ENCODE measurements at places on chromosomes 3 and 15.

- peak; percentile 93 for DNase-seq
Measured at GRCh38 chr15:57198654-57199291, 177.5 kb upstream of the CGNL1 start.

DNA sequence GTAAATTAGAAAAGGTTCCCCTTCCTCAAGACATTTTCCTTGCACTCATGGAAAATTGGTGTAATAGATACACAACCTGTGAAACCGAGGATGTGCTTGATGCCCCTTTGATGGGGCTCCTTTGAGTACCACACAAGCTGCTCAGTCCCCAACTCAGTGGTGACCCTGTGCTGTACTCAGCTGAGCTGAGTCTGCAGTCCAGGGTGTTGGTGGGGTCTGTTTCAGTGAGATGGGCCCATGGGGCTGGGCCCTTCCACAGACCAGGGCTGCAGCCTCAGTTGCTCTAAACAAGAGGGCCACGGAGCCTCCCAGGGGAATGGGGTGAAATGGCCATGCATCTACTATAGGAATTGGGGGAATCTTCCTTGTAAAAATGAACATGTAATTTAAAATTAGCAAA lies 39.3 kb downstream of the KY start:
- no peak for DNase-seq

DNA sequence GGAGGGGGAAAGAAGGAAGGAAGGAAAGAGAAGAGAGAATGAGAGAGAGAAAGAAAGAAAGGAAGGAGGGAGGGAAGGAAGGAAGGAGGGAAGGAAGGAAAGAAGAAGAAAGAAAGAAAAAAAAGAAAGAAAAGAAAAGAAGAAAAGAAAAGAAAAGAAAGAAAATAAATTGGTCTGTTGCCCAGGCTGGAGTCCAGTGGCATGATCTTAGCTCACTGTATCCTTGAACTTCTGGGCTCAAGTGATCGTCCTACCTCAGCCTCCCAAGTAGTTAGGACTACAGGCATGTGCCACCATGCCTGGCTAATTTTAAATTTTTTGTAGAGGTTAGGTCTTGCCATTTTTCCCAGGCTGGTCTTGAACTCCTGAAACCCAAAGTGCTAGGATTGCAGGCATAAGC lies 11.6 kb upstream of the RNF7 start:
- no peak for DNase-seq

- no peak for DNase-seq
Measured at GRCh38 chr3:162729686-162730085, 1233.1 kb downstream of the OTOL1 start.

DNA sequence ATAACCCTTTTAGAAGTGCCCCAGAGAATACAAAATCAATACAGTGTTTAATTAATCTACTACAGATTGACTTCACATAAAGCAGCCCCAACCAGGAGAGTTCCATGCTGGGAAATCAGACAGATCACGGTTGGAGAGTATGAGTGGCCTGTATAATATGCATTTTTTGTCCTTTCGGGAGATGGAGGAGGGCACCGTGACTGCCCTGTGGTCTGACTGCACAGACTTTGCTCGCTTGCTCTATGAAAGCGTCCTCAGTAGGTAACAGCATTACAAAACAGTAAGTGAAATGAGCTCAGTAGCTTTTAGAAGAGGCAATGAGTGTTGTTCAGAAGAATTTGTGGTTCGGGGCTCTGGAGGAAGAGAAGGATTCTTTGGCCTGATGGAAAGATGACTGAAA lies 34.2 kb upstream of the SKIL start:
- DNase-seq = no peak

DNA sequence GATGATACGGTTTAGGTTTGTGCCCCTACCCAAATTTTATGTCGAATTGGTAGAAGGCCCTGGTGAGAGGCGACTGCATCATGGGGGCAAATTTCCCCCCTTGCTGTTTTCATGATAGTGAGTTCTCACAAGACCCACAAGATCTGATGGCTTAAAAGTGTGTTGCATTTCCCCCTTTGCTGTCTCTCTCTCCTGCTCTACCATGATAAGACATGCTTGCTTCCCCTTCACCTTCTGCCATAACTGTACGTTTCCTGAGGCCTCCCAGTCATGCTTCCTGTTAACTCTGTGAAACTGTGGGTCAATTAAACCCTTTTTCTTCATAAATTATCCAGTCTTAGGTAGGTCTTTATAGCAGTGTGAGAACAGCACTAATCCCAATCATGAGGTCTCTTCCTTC lies 381.2 kb downstream of the RSL24D1 start:
- DNase-seq = no peak

- DNase-seq = no peak
Measured at GRCh38 chr15:65077981-65078352, 1.4 kb downstream of the KBTBD13 start.

DNA sequence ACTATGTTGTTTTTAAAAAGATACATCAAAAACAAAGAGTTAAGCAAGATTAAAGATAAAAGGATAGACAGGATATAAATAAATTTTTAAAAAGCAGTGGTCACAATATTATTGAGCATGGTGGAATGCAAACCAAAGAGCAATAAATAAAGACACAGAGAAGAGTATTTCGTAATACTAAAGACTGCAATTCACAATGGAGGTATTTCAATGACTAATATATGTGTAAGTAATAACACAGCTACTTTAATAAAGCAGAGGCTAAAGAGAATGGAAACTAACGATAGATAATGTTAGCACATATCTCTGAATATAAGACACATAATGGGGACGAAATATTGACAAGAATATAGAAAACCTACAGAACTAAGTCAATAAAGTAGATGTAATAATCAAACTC lies 219.6 kb downstream of the WDR72 start:
- no peak for DNase-seq

- DNase-seq = no peak
Measured at GRCh38 chr15:64443747-64444621, 16.4 kb upstream of the ZNF609 start.

GRCh38 chr3:156682501-156682900 lies 8.1 kb downstream of the TIPARP start:
- DNase-seq = no peak

DNA sequence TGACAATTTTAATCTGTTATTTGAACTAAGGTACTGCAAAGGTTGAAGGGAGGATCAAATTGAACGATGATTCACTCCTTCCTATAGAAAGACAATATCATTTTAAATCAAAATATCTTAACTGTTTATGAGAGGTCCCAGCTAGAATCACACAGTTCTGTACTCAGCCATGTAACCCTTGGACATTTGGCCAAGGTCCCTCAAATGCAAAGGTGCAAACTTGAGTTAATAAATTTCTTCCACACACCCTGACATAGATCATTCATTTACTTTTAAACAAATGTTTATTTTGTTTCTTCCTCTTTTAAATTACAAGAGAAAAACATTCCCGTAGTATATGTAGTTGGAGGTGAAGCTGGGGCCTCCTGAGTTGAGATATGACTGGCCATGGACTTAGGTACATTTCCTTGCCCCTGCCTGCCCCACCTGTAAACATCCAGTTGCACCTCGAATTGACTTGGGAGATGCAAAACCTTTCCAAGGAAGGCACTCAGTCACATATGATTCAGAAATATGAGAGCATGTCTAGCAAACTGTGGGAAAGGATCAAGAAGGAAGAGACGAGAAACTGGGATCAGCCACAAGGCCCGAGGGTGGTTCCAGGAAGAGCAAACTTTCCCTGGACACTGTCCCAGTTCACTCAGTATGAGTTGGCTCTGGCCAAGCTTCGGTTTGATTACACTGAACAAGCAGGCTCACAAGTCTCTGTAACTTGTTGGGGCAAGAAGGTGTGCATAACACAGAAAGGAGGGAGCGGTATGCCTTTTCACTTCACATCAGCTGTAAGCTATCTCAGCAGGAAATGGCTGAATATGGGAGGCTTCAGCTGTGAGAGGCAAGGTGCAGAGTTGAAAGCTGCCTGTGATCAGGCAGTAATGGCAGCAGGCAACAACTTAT lies 6.7 kb downstream of the TNFSF10 start:
- DNase-seq = no peak

DNA sequence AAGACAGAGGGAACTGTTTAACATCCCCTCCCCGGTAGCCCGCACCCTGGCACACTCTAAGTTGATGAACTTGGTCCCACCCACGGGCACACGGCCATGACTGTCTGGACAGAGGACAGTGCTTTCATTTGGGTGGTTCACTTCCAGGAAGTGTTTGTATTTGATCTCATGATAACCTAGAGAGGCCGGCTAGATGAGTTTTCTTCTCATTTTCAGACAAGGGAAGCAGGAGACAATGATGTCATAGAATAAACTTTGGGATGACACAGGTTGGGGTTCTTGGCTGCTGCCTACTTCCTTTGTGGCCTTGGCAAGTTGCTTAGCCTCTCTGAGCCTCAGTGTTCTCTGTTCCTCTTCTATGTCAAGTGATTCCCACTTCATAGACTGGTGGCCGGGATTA lies 16.1 kb upstream of the LYSMD4 start:
- DNase-seq = no peak

DNA sequence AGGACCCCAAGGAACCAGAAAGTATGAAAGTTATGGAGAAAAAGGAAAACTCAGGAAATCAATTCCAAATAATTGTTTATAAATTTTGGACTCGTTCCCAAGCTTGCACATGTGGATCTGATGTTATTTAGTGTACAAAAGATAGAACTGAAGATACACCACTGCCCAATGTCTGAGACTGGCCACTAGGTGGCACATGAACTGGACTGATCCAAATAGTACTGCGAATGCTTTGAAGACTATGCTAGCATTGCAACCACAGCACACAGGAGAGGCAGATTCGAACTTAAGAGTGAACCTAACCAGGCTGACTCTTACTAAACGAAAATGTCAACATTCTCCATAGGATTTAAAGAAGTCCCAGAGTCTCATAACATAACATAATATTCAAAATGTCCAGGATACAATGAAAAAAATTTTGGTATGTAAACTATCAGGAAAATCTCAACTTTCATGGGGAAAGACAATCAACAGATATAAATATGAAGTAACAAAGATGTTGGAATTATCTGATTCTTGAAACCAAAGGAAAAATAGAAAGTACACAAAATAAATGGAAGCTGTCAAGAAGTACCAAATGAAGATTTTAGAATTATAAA lies 596.7 kb downstream of the FGF12 start:
- DNase-seq = peak; percentile 58

GRCh38 chr15:98983334-98983733 lies 24.3 kb downstream of the PGPEP1L start:
- peak; percentile 24 for DNase-seq

- DNase-seq = no peak
Measured at GRCh38 chr3:195443391-195443989, 670 bp upstream of the ACAP2 start.

DNA sequence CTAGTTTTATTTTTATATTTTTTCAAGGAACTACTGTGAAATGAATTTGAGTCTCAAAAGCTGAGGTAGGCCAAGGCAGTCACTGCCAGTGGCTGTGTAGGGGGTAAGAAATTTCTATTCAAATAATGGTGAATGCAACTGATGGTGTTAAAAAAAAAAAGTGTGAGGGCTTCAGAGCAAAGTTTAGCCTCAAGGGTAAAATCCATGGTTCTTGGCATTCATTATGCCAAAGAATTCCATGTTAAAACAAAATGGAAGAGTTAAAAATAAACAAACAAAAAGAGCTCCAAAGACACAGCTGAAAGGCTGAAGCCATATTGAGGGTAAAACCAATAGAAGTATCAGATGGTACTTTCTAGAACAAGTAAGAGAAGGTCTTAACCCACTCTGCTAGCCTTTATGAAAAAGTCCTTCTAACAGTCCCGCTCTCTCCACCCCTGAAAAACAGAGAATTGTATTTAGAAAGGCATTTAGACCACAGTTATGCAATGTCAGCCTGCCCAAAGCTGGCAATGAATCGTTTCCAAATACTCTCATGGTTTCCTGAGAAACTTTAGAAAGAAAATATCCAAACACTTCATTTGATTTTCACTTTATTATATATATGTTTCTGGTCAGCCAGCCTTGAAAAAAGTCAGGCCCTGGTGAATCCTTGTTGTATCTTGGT lies 158.4 kb upstream of the GMNC start:
- no peak for DNase-seq

All from NCI-H774 (cell line).